ENCODE measurements at places on chromosomes 4 and X.

DNA sequence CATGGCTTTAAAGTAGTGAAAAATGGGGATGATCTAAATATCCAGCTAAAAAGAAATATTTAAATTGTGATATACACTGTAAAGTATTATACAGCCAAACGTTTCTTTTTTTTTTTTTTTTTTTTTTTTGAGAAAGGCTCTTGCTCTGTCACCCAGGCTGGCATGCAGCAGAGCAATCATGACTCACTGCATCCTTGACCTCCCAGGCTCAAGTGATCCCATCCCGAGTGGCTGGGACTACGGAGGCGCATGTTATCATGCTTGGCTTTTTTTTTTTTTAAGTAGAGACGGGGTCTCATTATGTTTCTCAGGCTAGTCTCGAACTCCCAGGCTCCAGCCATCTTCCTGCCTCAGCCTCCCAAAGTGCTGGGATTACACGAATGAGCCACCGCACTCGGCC is 17.1 kb downstream of the SMIM14 start:
- DNase-seq: no peak

DNA sequence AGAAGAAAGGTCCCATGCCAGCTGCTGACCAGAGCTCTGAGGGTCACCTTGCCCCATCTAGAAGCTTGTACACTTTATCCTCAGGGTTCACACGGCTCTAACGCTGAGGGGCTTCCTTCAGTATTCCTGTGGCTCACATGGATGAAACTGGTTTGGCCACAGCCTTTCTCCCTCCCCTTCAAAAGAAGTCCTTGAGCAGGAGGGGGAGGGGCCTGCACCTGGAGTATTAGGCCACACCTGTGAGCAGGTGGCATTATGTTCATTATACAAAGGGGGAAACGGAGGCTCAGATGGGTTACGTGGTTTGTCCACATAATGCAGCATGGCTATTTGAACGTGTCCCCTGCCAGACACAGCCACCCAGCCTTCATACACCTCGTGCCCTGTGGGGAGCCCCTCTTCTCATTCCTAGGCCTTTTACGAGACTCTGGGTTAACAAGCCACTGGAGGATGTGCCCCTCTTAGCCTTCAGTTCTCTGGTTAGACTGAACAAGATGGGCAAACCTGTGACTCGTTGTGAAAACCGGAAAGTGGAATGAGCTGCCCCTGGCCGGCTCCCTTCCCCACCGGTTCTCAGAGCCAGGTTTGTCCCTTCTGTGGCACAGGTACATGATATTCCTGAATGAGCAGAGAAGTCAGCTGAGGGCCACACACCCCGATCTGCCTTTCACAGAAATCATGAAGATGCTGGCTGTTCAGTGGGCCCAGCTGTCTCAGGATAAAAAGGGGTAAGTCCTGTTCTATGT is 27.2 kb upstream of the JAKMIP1 start:
- no peak for DNase-seq

DNA sequence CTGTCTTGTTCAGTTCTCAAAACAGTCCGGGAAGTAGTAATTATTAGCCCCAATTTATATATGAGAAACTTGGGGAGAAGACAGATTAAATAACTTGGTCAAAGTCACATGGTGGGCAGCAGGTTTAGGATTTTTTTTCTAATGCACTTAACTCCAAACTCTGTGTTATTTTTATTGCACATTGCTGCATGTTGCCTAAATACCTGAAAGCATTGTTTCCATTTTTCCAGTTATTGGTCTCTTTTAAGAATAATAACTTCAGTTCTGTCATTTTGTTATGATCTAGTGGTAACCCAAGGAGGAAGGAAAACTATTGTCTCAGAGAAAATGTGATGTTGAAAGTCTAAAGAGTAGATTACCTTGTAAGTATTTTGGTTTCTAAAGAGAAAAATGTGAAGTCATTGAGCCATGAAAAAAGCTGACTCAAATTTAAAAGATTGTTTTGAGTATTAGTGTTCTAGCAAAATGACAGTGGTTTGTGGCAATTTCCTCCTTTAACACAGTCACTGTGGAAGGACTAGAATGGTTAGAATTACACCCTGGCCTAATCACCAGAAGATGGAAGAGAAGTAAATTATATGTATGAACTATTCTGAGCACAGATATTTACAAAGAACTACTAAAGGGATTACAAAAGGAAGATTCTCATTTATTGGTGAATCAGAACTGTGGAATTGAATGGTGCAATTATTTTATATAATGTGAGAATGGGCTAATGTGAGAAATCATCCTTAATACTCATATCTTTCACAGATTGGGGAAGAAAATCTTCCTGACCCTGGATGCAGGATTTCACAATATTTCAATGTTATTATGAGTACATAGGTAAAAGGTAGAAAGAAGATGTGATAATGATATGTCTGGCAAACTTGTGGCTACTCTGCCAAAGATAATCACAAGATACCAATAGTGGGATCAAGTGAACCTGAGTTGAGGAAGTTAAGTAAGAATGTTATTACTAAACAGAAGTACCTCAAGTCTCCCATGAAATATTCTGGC is 21.7 kb upstream of the CXCL8 start:
- DNase-seq: no peak

- no peak for DNase-seq
These were observed 195.9 kb downstream of the CPEB2 start for GRCh38 chr4:15198070-15198727.

DNA sequence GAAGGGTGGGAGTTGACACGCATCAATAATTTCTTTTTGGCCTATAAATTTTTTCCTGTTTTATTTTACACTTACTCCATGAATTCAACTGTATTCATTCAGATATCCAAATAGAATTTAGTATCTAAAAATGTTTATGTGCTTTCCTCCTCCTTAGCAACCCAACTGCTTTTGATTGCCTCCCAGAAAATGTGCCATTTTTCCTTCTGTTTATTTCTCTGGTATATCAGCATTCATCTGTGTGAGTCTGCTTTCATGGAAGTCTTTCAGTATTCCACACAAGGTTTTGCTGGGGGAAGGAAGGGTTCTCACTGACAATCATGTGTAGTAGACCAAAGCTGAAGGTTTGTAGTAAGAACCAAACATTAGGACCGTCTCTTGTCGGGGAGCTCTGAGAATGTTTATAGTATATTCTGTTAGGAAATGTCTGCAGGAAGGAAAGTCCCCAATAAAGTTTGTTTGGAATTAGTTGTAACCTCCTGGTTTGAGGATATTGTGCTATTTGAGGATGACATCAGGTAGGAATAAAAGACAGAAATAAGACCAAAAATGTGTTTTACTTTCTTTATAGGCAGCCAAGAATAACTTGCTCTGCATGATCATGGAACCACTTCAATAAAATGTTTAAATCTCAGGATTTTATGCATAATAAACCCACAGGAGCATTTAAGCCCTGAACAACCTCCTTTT is 673.6 kb upstream of the INTU start:
- no peak for DNase-seq

GRCh38 chrX:2584251-2585157 is 83.7 kb upstream of the DHRSX start:
- no peak for DNase-seq

GRCh38 chr4:40246011-40246900 is 49.4 kb downstream of the RHOH start:
- DNase-seq: no peak

DNA sequence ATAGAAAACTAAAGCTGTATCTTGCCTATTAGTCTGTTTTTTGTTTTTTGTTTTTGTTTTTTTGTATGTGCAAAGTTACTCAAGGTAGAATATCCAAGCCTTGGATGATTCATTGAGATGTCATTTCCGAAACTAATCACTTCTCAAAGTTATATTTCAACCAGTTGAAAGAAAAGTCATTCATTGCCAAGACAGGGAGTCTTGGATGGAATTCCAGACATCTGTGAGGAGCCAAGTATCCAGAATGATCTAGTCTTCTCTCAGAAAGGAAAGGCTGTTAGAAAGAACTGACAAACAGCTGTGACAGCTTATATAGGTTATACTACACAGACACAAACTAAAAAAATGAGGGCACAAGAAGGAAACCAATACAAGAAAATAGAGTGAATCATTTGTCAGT is 141.1 kb upstream of the NDST3 start:
- DNase-seq: no peak

DNA sequence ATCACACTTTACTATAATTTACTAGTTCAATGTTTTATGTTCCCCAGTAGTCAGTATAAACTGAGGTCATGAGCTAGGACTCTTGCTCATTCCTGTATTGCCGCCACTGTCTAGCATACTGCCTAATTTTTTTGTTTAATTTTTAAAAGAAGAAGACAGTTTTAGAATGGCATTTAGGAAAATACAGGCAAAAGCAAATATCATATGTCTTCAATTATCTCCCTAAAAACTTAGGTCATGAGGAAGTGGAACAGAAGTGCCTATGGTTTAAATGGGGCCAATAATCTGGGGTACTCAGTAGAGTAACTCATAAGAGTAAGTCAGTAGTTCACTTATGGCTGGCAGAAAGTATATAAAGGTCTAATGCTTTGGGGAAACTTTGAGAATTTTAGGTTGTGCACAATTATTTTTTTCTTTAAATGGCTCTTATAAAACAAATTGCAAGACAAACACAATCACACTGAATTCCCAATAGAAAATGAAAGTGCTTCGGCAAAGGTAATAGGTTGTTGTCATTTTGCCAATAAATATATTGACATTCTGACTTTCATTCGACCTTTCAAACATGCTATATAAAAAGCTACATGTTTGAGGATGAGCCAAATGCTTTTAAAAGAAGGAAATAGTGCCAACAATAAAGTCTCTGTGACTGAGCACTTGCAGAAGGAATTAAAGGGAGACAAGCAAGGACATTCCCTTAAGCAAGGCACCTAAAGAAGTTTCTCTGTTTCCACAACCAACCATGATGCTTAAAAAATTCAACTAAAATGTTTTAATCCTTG is 390.1 kb downstream of the PDGFC start:
- no peak for DNase-seq

DNA sequence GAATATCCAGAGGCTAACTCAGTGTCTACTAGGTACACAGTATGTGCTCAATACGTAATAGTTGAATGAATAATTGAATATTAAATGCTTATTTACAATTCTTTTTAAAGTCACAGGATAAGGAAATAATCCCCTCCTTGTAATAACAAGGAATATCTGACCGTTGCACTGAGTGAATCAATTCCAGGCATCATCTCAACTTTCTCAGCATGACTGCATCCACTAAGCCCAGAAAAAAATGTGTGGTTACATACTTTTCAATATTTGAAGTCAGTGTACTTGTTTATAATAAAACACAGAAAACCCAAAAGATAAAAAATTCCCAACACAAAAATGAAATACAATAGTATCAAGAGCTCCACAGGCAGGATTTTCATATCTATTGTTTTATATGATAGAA is 105.4 kb downstream of the TMEM144 start:
- DNase-seq: no peak
